ENCODE measurements at places on chromosomes 16 and 17. TPM values are rescaled to one million over a fixed set of nuclear protein-coding genes. Genes with fewer than 3 reads are reported as not detected.

KRTAP2-3 gene
- total RNA-seq = not detected

GRB7 gene
- total RNA-seq = 5.0 TPM

CFAP52 gene
- not detected for total RNA-seq

SLC5A11 gene
- 1.3 TPM for total RNA-seq

QPRT gene
- 154 TPM for total RNA-seq

HEATR9 gene
- total RNA-seq = not detected

KRT25 gene
- not detected for total RNA-seq

SYCE1L gene
- total RNA-seq = 2.2 TPM

CCL16 gene
- 39.9 TPM for total RNA-seq

HSBP1 gene
- total RNA-seq = 41.8 TPM

CCL17 gene
- total RNA-seq = not detected
